ENCODE measurements at places on chromosomes 2 and 18. TPM values are rescaled to one million over a fixed set of nuclear protein-coding genes. Genes with fewer than 3 reads are reported as not detected.

UPP2 gene
- polyA plus RNA-seq = not detected

LRRTM1 gene
- polyA plus RNA-seq = not detected

GALNT13 gene
- not detected for polyA plus RNA-seq

AFTPH gene
- polyA plus RNA-seq = 10.5 TPM

TRPM8 gene
- not detected for polyA plus RNA-seq

SNTG2 gene
- polyA plus RNA-seq = not detected

DNA sequence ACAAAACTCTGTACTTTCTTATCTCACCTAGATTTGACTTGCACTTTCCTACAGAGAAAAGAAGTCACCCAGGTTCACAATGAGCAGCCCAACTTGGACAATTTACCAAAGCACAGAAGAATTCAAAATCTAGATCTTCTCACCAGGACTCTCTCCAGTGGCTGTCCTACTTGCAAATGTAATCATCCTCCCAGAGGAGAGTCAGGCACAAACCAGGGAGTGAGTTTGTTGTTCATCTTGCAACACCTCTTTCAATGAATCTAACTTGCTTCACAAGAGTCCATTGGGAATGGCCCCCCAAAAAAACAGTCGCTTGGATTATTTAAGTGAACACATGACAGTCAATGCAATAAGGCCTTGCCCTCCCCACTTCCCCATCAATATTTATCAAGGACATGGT lies 144.6 kb downstream of the ATL2 start:
- no peak for DNase-seq

- DNase-seq = no peak
These were observed 162.6 kb downstream of the PAX3 start for GRCh38 chr2:222136106-222136630.

DNA sequence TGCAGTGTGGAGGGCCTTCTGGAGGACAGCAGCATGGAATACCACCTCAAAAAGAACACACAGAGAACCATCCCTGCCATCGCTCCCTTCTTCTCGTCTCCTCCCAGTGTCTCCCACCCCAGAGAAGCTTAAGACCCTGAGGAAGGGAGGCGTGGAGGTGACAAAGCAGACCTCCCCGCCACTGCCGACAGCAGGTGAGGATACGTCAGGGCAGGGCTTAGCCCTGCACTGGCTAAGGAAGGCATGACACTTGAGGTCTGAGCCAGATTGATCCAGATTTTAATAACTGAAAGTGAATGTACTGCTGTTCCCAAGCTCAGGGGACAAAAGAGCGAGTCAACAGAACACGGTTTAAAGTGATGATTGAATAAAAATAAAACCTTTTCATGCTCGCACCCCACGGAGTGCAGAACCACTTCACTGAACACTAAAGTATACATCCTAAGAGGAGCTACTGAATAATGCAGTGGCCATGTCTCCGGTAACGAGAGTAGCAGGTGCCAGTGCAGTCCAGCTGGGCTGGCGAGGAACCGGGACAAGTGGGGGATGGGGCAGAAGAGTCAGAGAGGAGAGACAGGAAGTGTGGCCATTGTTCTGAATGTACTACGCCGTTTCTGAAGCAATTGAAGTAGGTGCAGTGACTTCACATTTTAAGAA lies 391.0 kb downstream of the CDH2 start:
- no peak for DNase-seq

DNA sequence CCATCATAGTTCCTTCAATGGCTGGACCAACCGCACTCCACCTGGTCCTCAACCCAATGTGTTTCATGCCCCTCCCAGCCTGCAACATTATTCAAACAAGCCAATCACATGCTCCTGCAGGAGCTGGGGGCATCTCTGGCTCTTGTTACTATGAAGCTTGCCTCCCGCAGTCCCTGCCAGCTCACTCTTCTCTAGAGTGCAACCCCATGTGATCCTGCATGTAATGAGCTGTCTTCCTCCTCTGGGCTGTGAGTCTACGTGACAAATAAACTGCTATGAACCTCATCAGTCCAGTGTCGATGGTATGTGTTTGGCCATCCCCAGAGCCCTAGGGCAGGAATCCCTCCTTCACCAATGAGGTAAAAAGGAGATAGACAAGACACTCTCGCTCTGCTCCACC lies 15.8 kb upstream of the BOD1L2 start:
- no peak for DNase-seq

GRCh38 chr18:58896268-58896667 lies 31.6 kb downstream of the ZNF532 start:
- DNase-seq = no peak

DNA sequence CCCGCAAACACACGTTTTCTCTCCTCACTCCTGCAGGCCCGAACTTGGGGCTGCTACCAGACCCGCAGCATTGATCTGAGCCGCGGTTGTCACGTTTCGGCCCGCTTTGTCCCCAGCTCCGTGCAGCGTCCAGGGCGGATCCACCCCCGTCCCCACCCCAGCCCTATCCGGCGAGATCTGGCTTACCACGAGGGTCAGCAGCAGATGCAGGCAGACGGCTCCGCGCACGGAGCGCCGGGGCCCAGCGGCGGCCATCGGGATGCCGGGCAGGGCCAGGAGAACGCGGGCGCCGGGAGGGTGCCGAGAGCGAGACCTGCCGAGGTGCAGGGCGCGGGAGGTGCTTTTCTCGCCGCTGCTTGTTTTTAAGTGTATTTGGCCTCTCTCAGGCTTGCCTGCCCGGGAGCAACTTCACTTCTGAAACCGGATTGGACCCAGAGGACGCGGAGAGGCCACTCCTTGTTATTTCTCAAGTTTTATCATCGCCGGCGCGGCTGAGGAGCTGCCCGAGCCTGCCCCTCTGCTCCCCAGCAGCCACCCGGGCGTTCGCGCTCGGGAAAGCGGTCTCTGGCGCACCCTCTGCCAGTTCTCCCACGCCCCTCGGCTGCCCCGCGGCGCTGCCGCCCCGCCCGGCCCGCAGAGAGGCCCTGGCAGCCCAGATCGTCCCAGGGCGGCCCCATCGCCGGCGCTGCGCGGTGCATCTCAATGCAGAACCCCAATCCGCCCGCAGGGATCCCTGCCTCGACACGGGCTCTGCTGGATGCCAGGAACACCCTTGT lies at the start of gene DSC3:
DSC3 (minus strand) TSS at position 337 of the 776 bp plus-strand sequence; CDS start at position 255, 82 bp downstream.
- DNase-seq = no peak

GRCh38 chr2:197215748-197216360 lies 94.7 kb downstream of the ANKRD44 start:
- DNase-seq = peak; percentile 39

DNA sequence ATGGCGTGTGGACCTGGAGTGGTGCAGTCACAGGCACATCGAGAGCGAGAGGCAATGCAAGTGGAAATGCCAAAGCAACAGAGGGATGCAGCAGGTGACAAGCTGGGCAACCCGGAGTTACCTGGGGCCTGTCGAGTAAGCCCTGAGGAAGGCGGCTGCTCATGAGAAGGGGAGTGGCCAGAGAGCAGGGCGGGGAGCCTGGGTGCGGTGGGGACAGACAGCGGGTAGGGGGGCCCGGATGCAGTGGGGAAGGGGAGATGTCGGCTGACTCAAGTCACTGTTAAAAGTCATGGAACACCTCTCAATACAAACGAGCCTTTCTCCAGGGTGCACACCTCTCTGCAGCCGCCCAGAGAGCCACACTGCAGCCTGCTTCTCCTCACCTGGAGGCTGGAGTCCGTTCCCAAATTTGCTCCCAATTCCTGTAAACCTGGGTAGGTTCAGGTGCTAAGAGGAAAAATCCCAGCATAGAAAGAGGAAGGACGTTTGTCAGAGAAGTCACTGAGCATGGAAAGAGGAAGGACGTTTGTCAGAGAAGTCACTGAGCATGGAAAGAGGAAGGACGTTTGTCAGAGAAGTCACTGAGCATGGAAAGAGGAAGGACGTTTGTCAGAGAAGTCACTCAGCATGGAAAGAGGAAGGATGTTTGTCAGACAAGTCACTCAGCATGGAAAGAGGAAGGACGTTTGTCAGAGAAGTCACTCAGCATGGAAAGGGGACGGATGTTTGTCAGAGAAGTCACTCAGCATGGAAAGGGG lies 71.7 kb upstream of the TWIST2 start:
- DNase-seq = no peak

DNA sequence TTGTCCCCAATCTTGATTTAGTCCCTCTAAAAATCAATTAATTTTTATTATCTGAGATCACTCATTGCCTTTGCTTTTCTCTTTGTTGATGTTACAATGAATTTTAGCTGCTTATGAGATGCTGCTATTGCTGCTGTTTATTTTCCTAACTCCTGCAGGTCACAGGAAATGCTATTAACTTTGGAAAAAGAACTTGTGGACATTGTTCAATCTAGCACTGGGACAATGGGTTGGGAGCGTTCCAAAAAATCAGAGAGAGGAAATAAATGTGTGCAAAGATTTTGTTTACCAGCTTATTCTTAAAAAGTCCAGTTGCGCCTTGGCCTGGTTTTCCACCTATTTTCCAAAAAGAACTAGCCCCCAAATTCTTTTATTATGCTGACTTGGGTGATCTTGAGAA lies 268.3 kb downstream of the PTH2R start:
- DNase-seq = no peak

GRCh38 chr18:21064347-21064746 lies 47.3 kb downstream of the ROCK1 start:
- peak; percentile 40 for DNase-seq

DNA sequence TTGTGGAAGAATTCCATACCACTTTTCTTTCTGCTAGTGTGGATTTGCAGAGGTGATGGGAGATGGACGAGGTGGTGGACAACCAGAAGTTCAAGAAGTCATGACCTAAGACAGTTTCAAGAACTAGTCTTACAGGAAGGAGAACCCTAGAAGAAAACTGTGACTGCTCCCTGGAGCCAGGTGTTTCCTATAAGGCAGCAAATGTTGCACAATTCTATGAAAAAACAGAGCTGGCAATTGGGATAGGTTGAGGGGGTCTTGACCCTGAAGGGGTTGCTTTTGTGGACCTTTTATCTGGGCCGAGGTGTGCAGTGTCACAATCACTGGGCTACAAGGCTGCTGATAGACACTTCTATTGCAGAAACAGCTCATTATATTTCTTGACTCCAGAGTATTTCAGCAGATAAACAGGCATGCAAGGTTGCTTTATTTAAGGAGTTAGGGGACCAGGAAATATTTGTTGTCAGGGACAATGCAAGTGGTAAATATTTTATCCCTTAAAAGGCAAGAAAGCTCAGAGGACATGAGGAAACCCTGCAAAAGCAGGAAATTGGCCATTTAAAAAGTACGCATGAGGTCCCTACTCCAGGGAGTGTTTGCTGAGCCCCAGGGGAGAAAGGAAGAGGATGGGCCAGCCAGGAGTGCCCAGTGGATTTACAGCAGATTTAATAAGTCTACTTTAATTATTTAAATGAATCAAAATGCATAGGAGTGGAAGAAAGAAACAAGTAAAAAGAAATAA lies 22.9 kb downstream of the APCDD1 start:
- DNase-seq = no peak

GRCh38 chr2:55232863-55233657 lies 572 bp downstream of the RPS27A start:
- peak; percentile 65 for DNase-seq

DNA sequence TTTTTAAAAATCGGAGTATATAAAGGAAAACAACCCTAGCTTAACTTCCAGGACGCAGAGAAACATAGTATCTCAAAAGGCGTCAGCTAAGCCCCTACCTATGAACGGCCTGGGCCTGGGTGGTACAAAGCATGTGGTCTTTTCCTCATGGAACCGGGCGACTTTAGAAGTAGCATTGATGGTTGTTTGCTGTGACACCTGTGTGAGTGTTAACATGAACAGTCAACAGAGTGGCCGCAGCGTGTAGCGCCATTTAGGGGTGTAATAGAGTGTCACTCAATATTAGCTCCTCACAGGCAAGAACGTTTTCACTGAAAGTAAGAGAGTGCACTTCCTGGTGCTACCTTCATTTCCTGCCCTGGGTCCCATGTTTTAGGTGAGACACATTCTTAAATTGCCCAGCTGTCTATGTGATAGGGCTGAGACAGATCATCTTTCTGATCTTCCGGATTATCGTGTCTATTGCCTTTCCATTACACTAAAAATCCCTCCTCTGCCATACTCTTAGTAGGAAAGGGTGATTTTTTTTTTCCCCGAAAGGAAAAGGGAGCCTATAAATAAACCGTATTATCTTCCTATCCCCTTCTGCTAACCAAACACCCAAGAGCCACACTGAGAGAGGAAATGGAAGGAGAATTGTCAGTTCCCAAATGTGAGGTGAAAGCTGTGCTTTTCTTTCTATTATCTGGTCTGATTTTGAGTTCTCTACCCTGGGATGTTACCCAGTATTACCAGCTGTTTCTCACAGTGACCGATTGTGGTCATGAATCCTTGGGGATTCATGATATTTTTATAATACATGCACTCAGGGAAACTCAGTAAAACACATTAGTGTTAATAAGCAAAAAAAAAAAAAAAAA lies 1.3 kb downstream of the GORASP2 start:
- DNase-seq = peak; percentile 68

- no peak for DNase-seq
These were observed 170.7 kb downstream of the CYRIA start for GRCh38 chr2:16494836-16495508.

- DNase-seq = peak; percentile 76
These were observed 46.2 kb upstream of the ITGAV start for GRCh38 chr2:186543561-186544131.

DNA sequence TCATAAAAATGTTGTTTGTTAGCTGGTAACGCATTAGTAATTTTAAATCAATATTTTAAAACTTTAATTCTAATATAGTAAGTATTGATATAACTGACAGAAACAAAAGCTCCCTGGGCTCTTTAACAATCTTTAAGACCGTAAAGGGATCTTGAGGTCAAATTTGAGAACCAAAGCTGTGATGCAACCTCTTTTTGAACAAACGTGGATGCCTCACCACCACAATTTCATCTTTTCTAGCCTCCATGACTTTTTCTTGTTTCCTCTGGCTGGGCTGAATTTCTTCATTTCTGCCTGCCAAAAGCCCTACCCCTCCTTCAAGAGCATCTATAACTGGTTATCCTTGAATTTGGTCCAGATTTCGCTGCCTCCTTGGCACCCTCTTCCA lies 563 bp upstream of the POLE4 start:
- DNase-seq = no peak

DNA sequence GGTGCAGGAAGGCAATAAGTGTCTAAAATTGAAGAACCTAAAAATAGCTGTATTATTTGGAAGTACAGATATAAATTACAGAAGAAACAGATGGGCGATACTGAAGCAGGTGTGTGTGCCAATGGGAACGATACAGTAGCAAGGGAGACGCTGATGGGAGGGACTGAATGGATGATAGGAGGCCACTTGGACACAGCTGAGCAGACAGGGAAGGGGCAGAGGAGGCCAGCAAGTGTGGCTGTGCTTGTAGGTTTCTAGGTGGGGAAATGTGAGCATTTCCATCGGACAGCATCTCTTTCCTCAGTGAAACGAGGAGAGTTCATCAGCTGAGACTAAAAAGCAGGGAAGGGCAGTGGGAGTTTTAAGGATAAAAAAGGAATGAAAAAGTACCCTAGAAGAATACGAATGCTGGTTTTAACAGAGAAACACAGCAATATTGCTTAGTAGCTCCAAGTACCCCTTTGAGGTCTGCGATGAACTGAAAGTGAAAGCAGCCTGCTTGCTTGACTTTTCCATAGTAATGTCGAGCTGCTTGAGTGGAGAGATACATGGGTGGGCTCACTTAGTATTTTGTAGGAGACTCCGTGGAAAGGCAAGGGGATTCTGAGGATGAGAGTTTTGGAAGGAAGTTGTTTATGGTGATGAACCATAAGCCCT lies 91.7 kb upstream of the EPC2 start:
- no peak for DNase-seq

Data from GM23248 (cell line).